ENCODE measurements at places on chromosomes 13 and 19. TPM values are rescaled to one million over a fixed set of nuclear protein-coding genes. Genes with fewer than 3 reads are reported as not detected.

LRFN3 gene
- 0.91 TPM for polyA plus RNA-seq

MAST1 gene
- polyA plus RNA-seq: 5.6 TPM

ONECUT3 gene
- under 0.01 TPM for polyA plus RNA-seq

SIGLECL1 gene
- polyA plus RNA-seq: not detected

DNA sequence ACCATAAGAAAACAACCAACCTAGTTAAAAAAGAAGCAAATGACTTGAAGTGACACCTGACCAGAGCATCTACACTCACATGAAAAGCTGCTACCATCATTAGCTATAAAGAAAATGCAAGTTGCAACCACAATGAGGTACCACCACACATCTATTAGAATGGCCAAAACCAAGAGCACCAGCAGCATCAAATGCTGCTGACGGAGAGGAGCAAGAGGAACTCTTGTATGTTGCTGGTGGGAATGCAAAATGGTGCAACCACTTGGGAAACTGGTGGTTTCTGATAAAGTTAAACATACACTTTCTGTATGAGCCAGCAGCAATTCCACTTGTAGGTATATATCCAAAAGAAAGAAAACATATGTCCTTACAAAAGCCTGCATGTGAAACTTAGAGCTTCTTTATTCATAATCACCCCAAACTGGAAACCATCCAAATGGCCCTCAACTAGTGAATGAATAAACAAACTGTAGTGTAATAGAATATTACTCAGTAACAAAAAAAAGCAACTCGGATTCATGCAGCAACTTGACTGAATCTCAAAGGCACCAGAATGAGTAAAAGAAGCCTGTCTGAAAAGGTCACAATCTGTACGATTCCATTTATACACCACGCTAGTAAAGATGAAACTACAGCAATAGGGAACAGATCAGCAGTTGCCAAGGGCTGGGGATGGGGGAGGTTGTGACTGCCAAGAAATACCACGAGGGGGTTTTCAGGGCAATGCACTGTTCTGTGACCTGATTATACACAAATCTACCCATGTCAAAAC is 60.9 kb upstream of the RANBP3 start:
- H3K4me1 ChIP-seq: no peaks in the 10 kb centered on the region
- H3K27me3 ChIP-seq: no peaks in the 10 kb centered on the region
- no peak for DNase-seq
- H3K4me3 ChIP-seq: no peak overlapping the region

- no peaks in the 10 kb centered on the region for H3K4me1 ChIP-seq
- DNase-seq: no peak
- no peaks in the 10 kb centered on the region for H3K27me3 ChIP-seq
- no peak overlapping the region for H3K4me3 ChIP-seq
Observed at GRCh38 chr13:84279166-84279565, 396.9 kb upstream of the SLITRK1 start.

DNA sequence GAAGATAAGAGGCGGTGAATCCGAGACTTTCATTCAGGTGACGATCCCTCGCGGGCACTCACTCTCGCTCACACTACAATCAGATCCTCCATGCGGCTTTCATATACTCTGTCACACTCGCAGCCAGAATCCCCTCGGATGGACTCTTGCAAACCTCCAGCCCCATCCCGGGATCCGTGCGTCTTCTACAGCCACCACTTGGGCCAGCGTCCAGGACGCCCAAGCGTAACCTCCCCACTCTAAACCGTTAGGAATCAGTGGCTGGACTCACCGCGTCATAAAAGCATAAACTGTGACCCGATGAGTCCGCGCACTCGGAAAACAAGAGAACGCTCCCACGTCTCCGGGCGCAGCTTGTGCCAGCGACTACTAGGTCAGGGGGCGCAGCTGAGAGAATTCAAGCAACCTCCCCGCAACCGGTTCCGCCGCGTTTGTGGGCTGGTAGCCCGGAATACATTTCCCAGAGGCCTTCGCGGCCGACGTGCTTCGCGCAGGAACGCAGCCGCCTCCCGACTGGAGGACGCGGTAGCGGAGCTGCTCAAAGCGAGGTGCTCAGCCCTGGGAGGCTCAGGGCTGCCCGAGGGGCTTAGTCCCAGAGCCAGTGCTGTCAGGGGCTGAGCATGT is 27.6 kb downstream of the ZNF607 start:
- H3K27me3 ChIP-seq: no peaks in the 10 kb centered on the region
- H3K4me3 ChIP-seq: peak overlapping the region; percentile 79
- peaks cover 10% of the 10 kb centered on the region for H3K4me1 ChIP-seq
- H3K36me3 ChIP-seq: peaks cover 5% of the 10 kb centered on the region

- H3K4me1 ChIP-seq: no peaks in the 10 kb centered on the region
- no peaks in the 10 kb centered on the region for H3K27me3 ChIP-seq
- DNase-seq: no peak
- no peak overlapping the region for H3K27ac ChIP-seq
- no peaks in the 10 kb centered on the region for H3K36me3 ChIP-seq
Observed at GRCh38 chr13:43831088-43831487, 44.3 kb upstream of the ENOX1 start.

DNA sequence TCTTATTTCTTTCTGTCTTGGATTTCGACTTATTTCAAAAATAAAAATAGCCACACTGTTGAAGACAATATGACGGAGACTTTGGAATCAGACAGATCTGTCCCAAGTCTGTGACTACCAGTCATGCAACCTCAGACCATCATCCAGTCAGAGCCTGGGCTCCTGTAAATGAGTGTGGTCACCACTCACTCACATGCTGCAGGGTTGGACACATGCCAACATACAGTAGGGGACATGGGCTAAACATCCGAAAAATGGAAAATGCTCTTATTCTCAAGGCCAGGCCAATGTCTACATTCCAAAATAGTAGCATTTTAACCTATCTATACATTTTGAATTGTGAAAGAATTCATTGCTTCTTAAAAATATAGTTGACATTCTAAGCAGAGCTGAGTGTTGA is 75.5 kb upstream of the EDNRB start:
- no peak overlapping the region for H3K27ac ChIP-seq
- no peaks in the 10 kb centered on the region for H3K4me1 ChIP-seq
- no peak overlapping the region for H3K4me3 ChIP-seq
- no peaks in the 10 kb centered on the region for H3K27me3 ChIP-seq
- no peak for DNase-seq
- no peaks in the 10 kb centered on the region for H3K36me3 ChIP-seq

DNA sequence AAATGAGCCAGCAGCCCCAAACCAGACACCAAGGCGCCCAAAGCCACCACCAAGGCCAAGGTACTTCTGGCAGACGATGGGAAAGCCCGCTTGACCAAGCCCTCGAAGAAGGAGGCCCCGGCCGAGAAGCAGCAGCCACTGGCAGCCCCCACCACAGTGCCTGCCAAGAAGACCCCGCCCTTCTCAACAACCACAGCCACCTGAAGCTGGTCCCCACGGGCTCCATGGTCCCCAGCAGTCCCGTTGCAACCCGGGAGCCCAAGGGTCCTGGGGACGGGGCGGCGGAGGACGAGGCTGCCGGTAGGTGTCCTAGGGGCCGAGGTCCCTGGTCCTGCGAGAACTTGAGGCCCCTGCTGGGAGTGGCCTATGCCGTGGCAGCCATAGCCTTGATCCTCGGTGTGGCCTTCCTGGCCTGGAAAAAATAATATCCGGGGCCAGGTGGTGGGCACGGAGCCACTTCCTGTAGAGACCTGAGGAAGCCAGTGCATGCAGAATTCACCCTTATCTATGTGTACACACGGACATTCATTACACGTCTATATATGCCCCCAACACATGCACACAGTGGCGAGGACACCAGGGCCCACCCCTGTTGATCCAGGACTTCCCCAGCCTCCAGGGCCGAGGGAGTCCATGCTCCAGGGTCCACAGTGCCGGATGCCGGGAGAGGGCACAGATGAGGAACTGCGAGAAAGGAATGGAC is 13.8 kb downstream of the C1QTNF9 start:
- no peaks in the 10 kb centered on the region for H3K27me3 ChIP-seq
- no peak overlapping the region for H3K27ac ChIP-seq
- no peaks in the 10 kb centered on the region for H3K4me1 ChIP-seq
- no peaks in the 10 kb centered on the region for H3K36me3 ChIP-seq
- H3K4me3 ChIP-seq: no peak overlapping the region

DNA sequence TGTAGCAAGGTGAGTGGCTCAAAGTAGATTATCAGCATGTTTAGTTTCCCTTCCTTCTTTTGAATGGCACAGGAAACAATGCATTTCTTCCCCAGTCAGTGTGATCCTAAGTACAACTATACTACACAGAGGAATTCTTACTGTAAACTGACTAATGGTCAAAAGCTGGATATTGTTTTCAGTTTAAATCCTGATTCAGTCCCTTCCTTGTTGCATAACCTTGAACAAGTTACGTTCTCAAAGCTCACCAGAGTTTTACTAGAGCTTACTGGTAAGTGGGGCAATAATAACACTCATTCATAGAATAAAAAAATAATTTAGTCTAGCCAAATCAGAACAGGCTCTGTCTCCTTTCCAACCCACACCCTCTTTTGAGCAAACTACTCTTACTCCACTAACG is 180.1 kb downstream of the POSTN start:
- DNase-seq: no peak
- no peak overlapping the region for H3K27ac ChIP-seq
- no peaks in the 10 kb centered on the region for H3K27me3 ChIP-seq
- no peaks in the 10 kb centered on the region for H3K4me1 ChIP-seq

GRCh38 chr13:110923777-110924638 is 9.1 kb upstream of the ANKRD10 start:
- no peak overlapping the region for H3K27ac ChIP-seq
- H3K4me1 ChIP-seq: 0 out of 2 replicates have a peak, but pooled peaks cover 11% of the 10 kb centered on the region
- peaks cover 26% of the 10 kb centered on the region for H3K27me3 ChIP-seq
- H3K36me3 ChIP-seq: no peaks in the 10 kb centered on the region
- DNase-seq: no peak
- H3K4me3 ChIP-seq: no peak overlapping the region

DNA sequence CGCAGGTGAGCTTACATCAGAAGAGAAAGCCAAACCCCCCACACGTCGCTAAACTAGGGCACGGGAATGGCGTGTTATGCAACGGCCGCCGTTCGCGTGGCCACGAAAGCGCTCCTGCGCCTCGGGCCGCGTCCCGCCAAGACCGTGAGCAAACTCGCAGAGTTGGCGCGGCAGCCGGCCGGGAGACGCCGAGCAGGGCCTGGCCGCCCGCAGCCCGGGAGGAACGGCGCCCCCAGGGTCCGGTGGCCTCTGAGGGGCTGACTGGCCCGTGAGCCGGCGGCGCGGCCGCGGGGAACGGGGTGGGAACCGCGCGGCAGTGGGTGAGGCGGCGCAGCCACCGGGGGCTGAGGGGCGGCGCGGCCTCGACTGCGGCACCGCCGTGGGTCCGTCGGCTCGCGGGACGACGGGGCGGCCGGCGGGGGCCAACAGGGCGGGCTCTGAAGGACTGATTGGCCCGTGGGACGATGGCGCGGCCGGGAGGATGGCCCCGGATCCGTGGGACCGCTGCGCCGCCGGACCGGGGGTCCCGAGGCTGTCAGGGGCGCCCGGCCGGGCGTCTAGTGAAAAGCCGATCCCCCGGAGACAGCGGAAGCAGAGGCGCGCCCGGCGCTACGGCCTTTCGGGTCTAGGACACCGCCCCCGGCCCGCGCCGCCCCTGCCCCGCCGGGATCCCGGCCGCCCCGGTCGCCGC is 903 bp downstream of the LATS2 start:
- H3K4me3 ChIP-seq: peak overlapping the region; percentile 90
- H3K36me3 ChIP-seq: no peaks in the 10 kb centered on the region
- H3K27ac ChIP-seq: peak overlapping the region; percentile 97
- H3K4me1 ChIP-seq: peaks cover 59% of the 10 kb centered on the region

- H3K4me3 ChIP-seq: no peak overlapping the region
- no peak for DNase-seq
- peaks cover 29% of the 10 kb centered on the region for H3K36me3 ChIP-seq
- peak overlapping the region; percentile 96 for H3K27ac ChIP-seq
- H3K4me1 ChIP-seq: peaks cover 38% of the 10 kb centered on the region
- no peaks in the 10 kb centered on the region for H3K27me3 ChIP-seq
Observed at GRCh38 chr19:13127811-13128575, 9.9 kb downstream of the NACC1 start.

GRCh38 chr13:42633495-42633894 is 59.5 kb downstream of the TNFSF11 start:
- DNase-seq: no peak
- H3K36me3 ChIP-seq: no peaks in the 10 kb centered on the region
- H3K27ac ChIP-seq: no peak overlapping the region
- no peak overlapping the region for H3K4me3 ChIP-seq
- H3K27me3 ChIP-seq: no peaks in the 10 kb centered on the region

DNA sequence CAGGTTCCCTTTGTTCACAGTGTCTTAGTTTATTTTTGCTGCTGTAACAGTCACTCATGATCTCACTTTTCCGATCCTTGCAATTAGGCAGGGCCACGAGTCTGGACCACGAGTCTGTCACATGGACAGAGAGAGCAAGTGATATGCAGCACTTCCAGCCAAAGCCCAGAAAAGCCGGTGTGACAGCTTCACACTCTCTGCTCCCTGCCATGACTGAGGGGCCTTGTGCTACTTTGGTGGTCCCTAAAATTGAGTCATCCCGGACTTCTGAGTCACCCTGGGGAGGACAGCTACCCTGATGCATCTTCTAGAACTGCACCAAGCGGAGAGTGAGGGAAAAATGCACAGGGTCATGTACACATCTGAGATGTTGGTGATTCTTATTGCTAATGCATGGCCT is 179.6 kb downstream of the EFNB2 start:
- DNase-seq: no peak
- H3K36me3 ChIP-seq: no peaks in the 10 kb centered on the region
- H3K27me3 ChIP-seq: no peaks in the 10 kb centered on the region
- no peak overlapping the region for H3K4me3 ChIP-seq

- no peak for DNase-seq
- H3K4me1 ChIP-seq: peaks cover 6% of the 10 kb centered on the region
- H3K4me3 ChIP-seq: no peak overlapping the region
- H3K27me3 ChIP-seq: no peaks in the 10 kb centered on the region
- H3K36me3 ChIP-seq: no peaks in the 10 kb centered on the region
Observed at GRCh38 chr13:51840917-51841316, 4.1 kb downstream of the TMEM272 start.

DNA sequence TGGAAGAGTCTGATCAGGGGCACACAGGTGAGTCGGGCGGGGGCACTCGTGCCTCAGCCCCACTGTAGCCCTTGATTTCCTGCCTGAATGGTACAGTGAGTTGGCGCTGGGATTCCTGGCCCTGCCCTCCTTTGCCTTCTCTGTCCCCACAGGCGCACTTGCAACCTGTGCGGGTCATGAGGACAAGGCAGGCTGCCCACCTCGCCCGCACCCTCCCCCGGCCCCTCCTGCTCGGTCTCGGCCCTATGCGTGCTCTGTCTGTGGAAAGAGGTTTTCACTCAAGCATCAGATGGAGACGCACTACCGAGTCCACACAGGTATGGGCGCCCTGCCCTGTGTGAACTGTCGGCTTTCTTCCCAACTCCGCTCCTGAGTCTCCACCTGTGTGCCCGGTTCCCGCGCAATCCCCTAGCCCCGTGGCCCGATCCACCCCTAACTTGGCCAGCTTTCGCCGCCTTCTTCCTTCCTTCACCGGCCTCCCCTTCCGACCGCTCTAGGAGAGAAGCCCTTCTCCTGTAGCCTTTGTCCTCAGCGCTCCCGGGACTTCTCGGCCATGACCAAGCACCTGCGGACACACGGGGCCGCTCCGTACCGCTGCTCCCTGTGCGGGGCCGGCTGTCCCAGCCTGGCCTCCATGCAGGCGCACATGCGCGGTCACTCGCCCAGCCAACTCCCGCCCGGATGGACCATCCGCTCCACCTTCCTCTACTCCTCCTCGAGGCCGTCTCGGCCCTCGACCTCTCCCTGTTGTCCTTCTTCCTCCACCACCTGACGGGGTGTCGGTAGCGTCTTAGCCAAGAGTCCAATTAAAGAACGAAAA is 1.6 kb upstream of the KMT2B start:
- peaks cover 34% of the 10 kb centered on the region for H3K4me1 ChIP-seq
- H3K36me3 ChIP-seq: peaks cover 2% of the 10 kb centered on the region
- H3K4me3 ChIP-seq: peak overlapping the region; percentile 69
- no peaks in the 10 kb centered on the region for H3K27me3 ChIP-seq
- peak overlapping the region; percentile 78 for H3K27ac ChIP-seq
